Peyer's patch (tissue), 4 donors: ENCODE measurements at places on chromosomes 4 and X. TPM values are rescaled to one million over a fixed set of nuclear protein-coding genes. Genes with fewer than 3 reads are reported as not detected.

- DNase-seq, result no peak
These were observed 17.0 kb downstream of the MAB21L2 start for GRCh38 chr4:150598909-150599308.

- peak; percentile 61 for DNase-seq
These were observed 43.2 kb downstream of the AKAP4 start for GRCh38 chrX:50157545-50158135.

DNA sequence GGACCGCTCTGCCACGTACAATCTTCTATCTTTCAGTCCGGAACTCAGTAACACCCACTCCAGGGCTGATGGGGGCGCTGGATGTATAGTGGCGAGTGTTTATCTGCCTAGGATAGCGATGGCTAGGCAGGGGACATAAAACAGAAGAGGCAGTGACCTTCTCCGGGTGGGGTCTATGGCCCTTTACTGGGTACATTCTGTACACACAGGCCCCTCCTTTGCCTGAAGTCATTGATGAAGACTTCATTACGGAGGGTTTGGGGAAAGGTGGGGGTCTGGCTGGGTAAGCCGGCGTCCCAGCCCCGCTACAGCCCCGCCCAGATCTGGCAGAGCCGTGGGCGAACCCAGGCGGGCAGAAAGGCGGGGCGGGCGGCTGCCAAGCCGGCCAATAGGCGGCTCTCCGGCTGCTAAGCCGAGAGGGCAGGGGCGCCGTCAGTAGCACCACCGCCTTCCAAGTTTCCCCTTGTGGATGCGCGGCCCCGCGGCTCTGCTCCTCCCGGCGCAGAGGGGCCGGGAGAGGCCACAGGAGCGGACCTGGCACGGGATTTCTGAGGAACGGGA lies at the start of gene CHST7:
Gene CHST7 (plus strand): TSS at position 435 of the 561 bp plus-strand sequence. CDS start 167 bp downstream, outside the sequence.
- peak; percentile 61 for DNase-seq

GRCh38 chrX:46559062-46559461 lies 13.8 kb upstream of the ZNF674 start:
- no peak for DNase-seq

The UGT2A3 gene
- 426 TPM for total RNA-seq

GRCh38 chr4:153099391-153100140 lies 104.7 kb upstream of the TRIM2 start:
- no peak for DNase-seq

GRCh38 chrX:30215357-30215843 lies at the start of gene MAGEB2:
Gene MAGEB2 (plus strand): TSS chrX:30215563. CDS start chrX:30218581, 3,018 bp downstream.
- no peak for DNase-seq

The CT83 gene
- not detected for total RNA-seq

DNA sequence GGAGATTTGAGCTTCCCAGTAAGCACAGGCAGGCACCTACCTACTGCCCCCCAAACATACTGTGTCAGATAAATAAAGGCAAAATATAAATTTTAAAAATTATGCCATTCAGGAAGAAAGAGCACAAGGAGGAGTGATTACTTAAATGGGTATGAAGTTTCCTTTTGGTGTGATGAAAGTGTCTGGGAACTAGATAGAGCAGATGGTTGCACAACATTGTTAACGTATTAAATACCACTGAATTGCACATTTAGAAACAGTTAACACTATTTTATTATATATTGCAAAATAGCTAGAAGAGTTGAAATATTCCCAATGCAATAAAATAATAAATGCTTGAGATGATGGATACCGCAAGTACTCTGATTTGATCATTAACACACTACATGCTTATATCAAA lies 374.7 kb upstream of the FGF13 start:
- DNase-seq, result no peak

The GYPE gene
- not detected for total RNA-seq

DNA sequence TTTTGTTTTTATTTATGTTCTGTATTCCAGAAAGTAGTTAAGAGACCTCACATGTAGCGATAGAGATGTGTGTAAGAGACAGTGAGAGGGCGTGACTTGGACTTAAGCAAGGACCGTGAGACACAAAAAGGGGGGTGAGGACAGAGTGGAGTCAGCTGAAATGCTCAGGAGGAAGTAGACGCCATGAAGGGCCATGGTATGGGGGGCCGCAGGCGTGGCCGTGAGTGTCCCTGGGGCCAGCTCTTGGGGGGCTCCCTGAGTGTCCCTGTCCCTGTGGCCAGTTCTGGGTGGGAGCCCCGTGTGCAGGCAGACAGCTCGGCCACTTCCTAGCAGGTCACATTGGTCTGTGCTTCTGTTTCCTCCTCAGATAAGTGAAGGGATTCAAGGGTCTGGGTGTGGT lies 23.0 kb upstream of the MSANTD1 start:
- peak; percentile 31 for DNase-seq

- no peak for DNase-seq
These were observed 65.7 kb upstream of the ALG13 start for GRCh38 chrX:111615227-111615626.

- no peak for DNase-seq
These were observed 405.2 kb downstream of the PPARGC1A start for GRCh38 chr4:23484689-23485088.

The RAP1GDS1 gene
- 35.5 TPM for total RNA-seq

DNA sequence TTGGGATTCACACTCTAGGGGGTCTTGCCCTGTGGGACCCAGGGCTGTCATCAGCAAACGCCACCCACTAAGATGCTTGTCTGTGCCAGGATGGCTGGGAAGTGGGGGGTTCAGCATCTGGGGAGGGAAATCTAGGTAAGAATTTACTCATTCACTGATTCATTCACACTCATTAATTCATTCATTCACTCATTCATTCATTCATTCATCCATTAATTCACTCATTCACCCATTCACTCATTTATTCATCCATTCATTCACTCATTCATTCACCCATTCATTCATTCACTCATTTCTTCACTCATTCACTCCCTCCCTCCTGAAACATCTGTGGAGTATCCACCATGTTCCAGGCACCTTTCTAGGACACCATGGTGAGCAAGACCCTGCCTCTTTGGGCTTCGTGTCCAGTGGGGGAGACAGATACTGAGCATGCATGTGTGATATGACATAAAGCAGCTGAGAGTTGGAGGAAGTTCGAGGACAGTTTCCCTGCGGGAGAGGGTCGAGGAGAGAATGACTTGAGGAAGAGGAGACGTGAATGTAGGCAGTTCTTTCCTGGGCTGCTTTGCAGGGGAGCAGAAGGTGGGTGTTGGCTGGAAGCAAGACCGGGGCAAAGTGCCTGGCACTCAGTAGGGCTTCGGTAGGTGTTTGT lies 90.6 kb downstream of the SORCS2 start:
- DNase-seq, result no peak

The NAP1L2 gene
- not detected for total RNA-seq

DNA sequence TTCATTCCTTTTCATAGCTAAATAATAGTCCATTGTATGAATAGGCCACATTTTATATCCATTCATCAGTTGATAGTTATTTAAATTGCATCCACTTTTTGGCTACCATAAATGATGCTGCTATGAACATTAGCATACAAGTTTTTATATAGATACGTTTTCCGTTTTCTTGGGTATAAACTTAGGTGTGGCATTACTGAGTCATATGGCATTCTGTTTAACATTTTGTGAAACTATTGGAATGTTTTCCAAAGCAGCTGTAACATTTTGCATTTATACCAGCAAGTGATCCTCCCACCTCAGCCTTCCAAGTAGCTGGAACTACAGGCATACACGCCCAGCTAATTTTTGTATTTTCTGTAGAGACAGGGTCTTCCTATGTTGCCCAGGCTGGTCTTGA lies 26.3 kb downstream of the CLDN2 start:
- DNase-seq, result no peak

DNA sequence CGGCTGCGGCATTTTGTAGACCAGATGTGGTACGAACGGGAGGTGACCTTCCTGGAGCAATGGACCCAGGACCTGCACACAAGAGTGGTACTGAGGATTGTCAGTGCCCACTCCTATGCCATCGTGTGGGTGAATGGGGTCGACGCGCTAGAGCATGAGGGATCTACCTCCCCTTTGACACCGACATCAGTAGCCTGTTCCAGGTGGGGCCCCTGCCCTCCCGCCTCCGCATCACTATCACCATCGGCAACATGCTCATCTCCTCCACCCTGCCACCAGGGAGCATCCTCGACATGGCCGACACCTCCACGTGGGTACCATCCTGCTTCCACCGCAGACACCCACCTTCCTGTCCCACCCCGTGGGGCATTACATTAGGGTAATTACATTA lies 46.2 kb downstream of the SMARCA5 start:
- no peak for DNase-seq

DNA sequence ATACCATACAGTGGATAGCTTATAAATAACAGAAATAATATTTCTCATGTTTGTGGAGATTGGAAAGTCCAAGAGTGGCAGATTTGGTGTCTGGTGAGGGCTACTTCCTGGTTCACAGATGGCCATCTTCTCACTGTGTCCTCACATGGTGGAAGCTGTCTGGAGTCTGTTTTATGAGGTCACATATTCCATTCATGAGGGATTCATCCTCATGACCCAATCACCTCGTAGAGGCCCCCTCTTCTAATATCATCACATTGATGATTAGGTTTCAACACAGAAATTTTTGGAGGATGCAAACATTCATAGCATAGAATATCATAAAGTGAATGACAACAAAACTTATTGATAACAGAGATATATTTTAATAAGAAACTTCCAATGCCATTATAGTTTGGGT lies 568.0 kb downstream of the STIM2 start:
- DNase-seq, result no peak

The CD38 gene
- total RNA-seq, result 2.1 TPM

DNA sequence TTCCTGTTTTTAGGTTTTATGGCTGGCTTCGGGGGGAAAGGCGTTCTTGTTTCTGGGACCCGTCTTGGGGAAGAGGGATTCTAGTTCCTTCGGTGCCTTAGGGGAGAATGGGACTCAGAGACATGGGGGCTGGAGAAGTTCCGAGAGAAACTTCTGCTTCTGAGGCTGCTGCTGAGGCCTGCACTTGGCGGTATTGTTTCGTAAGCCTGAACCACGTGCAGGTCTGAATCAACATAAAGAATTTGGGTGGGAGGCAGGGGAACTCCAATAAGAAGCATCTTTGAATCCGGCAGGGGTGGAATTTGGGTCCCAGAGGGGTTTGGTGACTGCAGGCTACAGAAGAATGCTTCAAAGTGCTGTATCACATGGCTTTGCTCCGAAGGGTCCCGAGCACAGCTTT lies 15.1 kb downstream of the XG start:
- no peak for DNase-seq

DNA sequence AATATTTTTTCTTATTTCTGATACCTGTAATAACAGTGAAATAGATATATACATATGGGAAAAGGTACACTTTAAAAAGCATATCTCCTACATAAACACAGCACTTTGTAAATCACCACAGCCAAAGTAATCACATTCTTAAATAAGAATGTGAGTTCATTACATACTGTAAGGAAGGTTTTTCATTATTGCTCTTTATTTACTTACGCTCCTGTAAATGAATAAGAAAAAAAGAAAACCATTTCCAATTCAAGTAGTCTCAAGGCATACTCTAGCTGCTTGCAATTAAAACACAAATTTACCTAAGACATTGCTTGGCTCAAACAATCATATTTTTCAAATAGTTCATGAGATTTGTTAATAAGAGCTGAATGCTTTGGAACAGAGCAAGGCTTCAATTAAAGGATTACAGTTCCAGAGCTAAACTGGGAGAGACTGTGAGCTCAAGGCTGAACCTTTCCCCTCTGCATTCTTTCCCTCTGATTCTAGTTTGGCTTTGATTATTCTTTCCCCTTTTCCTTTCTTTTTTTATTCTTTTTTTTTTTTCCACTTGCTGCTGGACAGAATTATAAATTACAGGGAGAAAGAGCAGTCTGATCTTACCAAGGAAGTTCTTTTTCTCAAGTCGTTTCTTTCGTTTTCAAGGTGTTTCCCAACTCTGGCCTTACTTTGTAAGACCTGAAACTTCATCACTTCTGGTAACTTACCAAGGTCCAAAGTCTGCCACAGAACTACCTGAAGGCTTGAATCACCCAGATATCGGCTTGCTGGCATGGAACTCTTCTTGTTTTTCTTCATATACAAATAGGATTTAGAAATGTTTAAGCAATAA lies 278.3 kb downstream of the INPP4B start:
- no peak for DNase-seq

GRCh38 chrX:110733166-110733565 lies 62.5 kb downstream of the CHRDL1 start:
- DNase-seq, result no peak

GRCh38 chr4:82528074-82528473 lies 33.7 kb downstream of the TMEM150C start:
- DNase-seq, result no peak

GRCh38 chr4:5126857-5127256 lies 75.6 kb downstream of the STK32B start:
- no peak for DNase-seq

The MAGEB2 gene
- total RNA-seq, result not detected

GRCh38 chr4:67049446-67049845 lies 495.9 kb downstream of the CENPC start:
- DNase-seq, result no peak

The NPY1R gene
- total RNA-seq, result 1.8 TPM

DNA sequence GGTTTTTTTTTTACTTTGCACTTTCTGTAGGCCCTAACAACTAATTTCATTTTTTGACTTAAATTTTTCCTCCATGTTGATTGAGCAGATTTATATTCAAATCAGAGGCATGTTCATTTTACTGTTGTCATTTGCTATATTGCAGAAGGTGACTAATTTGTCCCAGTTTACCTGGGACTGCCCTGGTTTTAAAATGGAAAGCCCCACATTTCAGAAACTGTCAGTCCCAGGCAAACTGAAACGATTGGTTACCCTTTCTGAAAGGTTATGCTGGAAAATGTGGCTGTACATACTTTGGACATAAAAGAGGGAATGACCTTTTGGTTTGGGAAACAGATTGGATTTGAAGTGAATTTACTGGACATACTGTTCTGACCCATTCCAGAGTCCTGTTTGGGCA lies 160.0 kb downstream of the SPCS3 start:
- no peak for DNase-seq

The CSAG2 gene
- total RNA-seq, result not detected

- no peak for DNase-seq
These were observed 1499.9 kb downstream of the PCDH18 start for GRCh38 chr4:136032391-136032790.

- DNase-seq, result peak; percentile 37
These were observed 10.1 kb downstream of the WDR1 start for GRCh38 chr4:10106421-10107039.

DNA sequence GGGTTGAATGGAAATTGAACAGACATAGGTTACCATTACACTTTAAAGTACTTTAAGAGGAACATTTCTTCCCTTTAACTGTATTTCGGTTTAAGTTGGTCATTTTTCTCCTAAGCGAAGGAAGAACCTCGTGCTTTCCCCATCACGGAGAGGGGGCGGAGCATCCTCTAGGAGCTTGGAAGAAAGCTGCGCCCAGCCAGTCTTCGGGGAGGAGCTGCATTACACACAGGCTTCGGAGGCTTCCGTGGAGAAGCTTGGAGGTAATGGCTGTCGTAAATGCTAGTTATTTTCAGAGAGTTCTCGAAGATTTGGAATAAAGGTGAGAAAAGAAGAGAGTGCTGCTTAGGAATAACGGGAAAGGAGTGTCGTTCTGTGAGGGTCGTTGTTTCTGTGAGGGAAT lies at the start of gene PWWP3B:
Gene PWWP3B (plus strand): TSS at position 199 of the 400 bp plus-strand sequence. CDS start 37,128 bp downstream, outside the sequence.
- no peak for DNase-seq

GRCh38 chr4:54109241-54110018 lies 9.5 kb downstream of the GSX2 start:
- peak; percentile 58 for DNase-seq
